Kidney tubule cell (primary cell): ENCODE measurements at places on chromosomes 6 and 20.

DNA sequence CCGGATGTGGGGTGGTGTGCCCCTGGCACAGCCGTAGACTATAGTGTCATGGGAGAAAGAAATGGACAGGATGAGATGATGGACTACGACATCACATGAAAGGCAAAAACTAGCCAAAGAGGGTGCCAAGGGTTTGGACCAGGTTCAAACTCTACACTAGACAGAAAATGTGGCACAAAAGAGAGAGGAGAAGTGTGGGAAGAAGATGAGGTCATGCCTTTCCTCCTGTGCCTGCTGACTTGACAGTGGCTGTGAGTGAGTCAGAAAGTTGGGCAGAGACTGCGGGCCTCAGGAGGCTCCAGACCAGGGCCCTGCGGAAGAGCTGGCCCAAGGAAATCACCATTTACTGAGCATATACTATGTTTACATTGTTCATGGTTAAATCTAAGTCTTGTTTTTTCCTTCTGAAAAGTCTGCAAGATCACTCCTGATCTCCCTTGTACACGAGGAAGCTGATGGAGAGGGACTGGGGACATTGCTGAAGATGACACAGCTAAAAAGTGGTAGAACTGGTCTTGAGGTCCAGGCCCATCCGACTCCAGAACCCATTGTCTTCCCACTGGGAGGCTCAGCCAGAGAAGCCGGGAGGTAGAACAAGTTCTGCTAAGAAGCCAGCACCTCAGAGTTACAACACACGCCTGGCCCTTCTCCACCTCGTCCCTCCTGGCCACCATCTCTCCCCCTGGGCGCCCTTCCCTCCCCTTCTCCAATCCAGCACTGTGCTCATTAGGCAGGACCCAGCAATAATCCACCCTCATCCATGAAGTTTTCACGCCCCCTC, 35.6 kb downstream of the CNKSR3 start:
- peak; percentile 94 for DNase-seq

GRCh38 chr6:121666814-121667213, 231.4 kb downstream of the GJA1 start:
- DNase-seq: peak; percentile 48

DNA sequence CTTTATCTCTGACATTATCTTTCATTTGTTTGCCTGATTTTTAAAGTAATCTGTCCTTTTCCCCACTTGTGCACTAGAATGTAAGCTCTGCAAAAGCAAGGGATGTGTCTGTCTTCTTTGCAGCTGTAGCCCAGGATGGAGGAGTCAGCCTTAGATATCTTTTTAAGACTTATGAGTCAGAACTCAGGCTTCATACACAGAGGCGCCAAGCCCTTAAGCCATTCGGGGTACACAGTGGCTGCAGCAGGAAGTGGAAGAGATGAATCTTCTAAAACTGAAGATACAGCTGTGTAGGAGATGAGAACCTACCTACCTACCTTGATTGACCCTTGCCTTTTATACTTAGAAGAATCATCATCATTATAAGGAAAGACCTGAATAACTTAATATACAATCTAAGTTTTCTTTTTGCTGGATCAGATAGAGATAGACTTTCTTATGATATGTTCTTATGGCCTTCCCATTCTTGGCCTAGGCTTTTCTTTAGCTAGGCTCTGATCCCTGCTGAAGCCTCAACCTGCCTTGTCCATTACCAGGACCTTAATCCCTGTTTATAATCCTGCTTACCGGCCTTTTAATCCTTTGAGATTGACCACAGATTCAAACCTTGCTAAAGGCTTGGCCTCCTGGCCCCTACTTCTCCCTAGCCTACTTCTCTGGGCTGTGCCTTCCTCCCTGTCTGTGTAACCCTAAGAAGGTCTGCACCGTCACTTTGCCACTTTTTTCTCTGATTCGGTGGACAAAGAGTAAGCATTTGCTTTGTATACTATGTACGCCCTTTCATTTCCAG, 304.5 kb downstream of the PRL start:
- peak; percentile 41 for DNase-seq

GRCh38 chr20:57748601-57749130, 38.9 kb upstream of the PMEPA1 start:
- DNase-seq: peak; percentile 98

DNA sequence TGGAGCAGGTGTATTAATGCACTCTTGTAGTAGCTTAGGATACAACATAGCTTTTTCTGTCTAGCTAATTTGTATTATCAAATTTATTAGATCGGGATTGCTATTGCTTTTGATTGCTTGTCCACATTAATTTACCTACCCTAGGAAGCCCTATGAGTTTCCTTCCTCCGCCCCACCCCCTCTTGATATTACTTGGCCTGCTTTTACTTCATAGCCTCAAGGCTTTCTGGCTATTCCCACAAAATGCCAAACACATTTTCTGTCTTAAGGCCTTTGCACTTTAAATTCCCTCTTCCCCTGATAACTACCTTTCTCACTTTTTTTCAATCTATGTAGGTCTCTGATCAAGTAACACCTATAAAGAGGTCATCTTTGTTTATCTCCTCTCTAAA, 99.1 kb upstream of the PRSS16 start:
- DNase-seq: no peak

- DNase-seq: no peak
Measured at GRCh38 chr6:163943607-163944385, 529.3 kb downstream of the QKI start.

DNA sequence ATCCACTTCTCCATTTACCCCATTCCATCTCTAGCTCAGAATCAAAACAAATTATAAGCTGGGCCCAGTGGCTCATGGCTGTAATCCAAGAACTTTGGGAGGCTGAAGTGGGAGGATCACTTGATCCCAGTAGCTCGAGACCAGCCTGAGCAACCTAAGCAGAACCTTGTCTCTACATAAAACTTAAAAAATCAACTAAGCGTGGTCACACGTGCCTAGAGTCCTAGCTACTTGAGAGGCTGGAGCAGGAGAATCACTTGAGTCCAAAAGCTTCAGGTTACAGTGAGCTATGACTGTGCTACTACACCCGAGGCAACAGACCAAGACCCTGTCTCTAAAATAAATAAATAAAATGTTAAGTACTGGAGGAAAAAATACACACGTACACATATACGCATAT, 74.7 kb upstream of the RUNX2 start:
- DNase-seq: no peak

- peak; percentile 88 for DNase-seq
Measured at GRCh38 chr20:61120595-61121515, 131.2 kb upstream of the CDH4 start.

GRCh38 chr20:34922654-34923381, 32.8 kb downstream of the GSS start:
- peak; percentile 75 for DNase-seq

- no peak for DNase-seq
Measured at GRCh38 chr6:63321821-63322220, 2.0 kb upstream of the LGSN start.

GRCh38 chr6:8110725-8111124, 8.4 kb upstream of the EEF1E1 start:
- DNase-seq: no peak

DNA sequence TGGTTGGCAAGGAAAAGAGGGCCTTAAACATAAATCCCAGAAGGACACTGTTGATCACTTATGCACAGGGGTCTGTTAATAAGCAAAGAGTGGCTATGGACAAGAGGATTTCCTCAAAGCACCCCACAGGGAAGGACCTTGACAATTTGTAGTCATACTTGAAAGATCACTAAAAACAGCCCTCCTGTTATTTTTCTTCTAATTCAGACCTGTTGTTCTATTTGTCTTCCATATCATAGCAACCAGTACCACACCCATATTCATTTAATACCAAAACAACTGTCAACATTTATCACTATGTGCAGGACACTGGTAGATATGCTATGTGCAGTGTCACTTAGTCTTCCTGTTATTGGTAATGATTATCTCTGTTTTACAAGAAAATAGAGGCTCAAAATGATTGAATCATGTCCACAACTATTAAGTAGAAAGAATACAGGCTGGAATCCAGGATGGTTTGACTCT, 3.2 kb upstream of the DYNLRB1 start:
- DNase-seq: peak; percentile 49

DNA sequence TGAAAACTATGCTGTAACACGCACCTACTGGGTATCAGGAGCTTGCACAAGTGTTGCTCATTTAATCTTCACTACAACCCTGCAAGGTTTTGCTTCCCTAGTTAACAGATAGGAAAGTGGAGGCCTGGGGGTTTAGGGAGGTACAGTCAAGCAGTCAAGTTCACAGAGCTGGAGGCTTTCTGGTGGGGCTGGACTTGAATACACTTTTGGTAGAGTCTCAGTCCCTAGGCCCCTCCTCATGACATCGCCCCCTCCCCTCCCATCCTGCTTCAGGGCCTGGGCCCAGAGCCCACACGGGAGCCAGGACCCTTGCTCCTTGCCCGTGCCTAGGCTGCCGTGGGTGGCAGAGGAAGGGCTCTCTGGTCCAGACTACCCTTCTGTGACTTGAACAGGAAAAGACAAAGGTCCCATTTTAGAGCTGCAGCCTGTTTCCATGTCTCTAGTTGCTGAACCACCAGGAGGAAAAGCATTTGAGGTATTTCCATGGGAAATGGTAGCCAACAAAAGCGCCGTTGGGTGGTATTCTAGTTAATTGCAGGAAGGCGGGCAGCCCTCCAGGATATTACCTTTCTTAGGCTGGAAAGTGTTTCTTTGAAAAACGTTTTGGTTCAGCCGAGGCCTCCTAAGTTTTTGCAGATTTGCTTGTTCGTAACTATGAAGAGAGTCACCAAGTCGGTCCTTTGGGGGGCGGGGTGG, 84.9 kb downstream of the CDC5L start:
- no peak for DNase-seq

DNA sequence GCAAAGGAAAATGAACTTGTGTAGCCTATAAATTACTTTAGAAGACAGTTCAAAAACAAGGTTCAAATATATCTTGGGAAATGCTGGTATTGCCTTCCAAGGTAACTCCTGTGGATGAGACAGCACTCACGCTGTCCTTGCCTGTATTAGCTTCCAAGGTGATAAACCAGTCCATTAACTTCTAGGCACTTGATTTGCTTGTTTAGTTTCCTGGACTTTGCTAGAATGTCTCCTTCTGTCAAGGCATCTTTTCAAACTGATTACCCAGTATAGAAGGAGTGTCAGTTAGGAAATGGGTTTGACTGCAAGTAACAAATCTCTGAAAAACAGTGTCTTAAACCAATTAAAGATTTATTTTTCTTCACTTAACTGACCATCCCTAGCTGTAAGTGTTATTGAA, 103.4 kb upstream of the SLC22A23 start:
- DNase-seq: no peak

GRCh38 chr6:25016014-25016720, 80.4 kb upstream of the RIPOR2 start:
- peak; percentile 12 for DNase-seq

DNA sequence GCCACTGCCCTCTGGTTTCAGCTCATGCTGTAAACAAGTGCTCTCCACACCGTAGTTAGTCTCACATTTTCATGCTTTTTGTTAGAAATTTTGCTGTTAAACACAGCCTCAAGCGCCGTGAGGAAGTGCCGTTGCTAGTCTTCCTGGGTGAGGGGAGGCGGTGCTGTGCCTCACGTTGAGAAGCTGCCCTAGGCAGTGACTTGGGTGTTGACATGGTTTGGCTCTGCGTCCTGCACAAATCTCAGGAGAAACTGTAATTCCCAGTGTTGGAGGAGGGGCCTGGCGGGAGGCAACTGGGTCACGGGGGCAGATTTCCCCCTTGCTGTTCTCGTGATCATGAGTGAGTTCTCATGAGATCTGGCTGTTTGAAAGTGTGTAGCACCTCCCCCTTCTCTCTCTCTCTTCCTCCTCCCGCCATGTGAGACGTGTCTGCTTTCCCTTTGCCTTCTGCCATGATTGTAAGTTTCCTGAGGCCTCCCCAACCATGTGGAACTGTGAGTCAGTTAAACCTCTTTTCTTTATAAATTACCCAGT, 95.8 kb downstream of the ERMARD start:
- DNase-seq: no peak

- DNase-seq: peak; percentile 74
Measured at GRCh38 chr6:17156112-17156921, 54.5 kb downstream of the STMND1 start.

DNA sequence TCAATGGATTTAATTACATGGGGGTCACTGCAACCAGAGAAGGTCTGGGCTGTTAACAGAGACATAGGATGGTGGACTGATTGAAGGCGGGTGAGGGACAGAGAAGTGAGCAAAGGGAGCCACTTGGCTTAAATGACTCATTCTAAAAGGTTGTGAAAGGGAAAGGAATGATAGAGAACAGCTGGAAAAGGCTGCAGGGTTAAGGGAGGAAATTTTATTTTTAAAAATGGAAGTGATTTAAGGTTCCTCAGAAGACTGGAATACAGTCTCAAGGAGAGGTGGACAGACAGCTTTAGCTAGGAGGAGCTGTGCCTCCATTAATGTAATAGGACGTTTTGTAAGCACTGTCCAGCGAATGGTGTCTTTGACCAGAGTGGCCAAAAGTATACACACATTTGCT, 46.7 kb downstream of the RGS17 start:
- DNase-seq: peak; percentile 21

DNA sequence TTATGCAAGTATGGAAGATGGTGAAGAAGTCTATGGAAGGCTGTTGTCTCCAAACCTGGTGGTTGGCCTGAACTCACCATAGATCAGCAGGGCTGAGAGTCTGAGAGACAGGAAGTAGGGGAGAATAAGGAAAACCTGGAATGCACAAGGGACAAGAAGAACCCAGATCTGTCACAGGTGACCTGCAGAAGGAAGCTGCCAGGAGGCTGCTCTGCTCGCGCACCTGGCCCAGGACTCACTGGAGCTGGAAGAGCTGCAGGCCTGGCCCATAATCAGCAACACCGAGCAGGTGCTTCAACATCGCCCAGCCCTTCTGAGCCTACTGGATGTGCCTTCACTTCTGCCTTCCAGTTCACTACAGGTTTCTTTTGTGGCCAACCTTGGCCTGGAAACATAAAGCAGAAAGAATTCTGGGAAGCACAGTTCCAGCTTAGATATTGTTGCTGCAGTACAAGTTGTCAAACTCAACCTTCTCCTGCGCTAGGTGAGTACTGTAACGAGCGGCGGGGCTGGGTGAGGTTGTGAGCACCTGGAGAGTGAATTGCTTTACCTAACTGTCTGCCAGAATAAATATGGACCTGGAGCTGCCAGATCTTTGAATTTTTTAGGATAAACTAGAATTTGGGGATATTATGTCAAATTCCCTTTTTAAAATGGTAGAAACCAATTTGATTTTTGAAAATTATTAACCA, 82.4 kb downstream of the CDH26 start:
- no peak for DNase-seq

- DNase-seq: no peak
Measured at GRCh38 chr6:148313488-148313887, 29.1 kb upstream of the SASH1 start.

- no peak for DNase-seq
Measured at GRCh38 chr20:7503501-7503900, 436.8 kb downstream of the HAO1 start.

DNA sequence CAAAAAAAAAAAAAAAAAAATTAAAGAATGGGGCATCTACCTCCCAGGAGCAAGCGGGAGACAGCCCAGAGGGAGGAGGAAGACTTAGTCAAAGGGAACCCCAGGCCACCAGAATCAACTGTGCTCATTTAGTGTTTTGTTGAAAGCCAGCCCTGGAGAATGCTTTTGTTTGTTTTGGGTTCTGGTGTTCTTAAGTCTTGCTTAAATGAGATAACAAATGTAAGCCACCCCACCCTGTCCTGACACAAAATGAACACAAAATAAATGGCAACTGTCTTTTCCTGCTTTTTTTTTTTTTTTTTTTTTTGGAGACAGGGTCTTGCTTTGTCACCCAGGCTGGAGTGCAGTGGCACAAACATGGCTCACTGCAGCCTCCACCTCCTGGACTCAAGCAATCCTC, 165.0 kb upstream of the JARID2 start:
- no peak for DNase-seq

- peak; percentile 87 for DNase-seq
Measured at GRCh38 chr6:52221302-52221701, 23.0 kb downstream of the IL17F start.
